ENCODE measurements at places on chromosomes 16 and 17. TPM values are rescaled to one million over a fixed set of nuclear protein-coding genes. Genes with fewer than 3 reads are reported as not detected.
A peak's percentile ranks its signal among the peaks of the same experiment; 100 is the strongest.

DNA sequence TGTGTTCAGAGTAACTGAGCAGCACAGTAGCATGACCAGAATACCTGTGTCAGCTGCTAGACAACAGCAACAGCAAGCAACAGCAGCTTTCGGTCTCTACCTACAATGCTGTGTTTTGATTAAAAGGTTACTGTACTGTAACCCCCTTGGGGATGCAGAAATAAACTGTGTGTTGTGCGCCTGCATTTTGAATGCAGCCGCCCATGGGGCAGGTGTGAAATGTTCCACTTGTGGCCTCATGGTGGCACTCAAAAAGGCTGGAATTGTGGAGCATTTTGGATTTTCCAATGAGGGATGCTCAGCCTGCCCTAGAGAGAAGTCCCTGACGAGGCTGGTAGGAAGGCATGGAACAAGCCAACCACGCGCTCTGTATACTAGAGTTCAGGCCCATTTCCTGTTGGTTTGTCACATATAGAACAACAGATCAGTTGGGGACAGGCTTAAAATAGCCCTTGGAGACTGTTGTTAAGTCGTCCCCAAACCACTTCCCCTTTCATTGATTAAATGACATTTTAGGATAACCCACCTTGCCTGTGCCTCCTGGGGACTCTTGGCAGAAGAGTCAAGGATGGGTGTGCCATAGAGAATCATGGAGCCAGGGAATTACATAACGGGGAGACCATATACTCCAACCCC is 27.1 kb downstream of the SCPEP1 start:
- DNase-seq, result peak; percentile 31

LIMD2 gene
- total RNA-seq, result 8.5 TPM

- no peak for DNase-seq
These were observed 11.0 kb downstream of the AIPL1 start for GRCh38 chr17:6423931-6424330.

DNA sequence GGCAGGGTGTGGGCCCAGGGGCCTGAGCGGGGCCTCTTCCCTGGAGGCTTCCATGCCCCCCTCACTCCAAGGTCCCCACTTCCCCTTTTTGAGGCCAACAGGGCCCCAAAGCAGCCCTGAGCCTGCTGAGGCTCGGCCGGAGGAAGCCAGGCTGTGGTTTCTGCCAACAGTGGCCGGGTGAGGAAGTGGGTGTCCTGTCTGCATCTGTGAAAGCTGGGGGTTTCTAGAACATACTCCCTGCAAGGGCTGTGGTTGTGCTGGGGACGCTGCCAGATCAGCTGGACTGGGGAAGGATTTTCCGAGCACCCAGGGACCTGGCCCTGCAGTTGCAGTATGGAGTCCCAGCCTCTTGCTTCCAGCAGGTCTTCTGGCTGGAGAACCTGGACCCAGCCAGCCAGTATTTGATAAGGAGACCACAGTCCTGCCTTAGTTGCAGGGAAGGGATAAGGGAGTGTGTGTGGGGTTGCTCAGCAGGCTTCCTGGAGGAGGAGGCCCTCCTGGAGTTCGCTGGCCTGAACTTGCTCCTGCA is 15.7 kb downstream of the ADCY7 start:
- DNase-seq, result peak; percentile 68

INO80E gene
- total RNA-seq, result 61.4 TPM

SEC14L5 gene
- total RNA-seq, result 1.4 TPM

DNA sequence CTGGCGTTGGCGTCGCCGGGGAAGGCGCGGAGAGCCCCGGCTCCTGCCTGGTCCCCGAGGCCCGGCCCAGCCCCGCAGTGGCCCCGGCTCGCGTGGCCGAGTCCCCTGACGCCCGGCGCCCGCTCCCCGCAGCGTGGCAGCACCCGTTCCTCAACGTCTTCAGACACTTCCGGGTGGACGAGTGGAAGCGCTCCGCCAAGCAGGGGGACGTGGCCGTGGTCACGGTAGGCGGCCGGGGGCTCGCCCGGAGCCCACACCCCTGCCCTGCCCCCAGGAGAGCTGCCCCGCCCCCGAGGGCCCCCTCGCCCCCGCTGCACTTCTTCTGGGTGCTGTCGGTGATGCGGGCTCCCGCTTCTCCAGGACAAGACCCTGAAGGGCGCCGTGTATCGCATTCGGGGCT is 466 bp downstream of the WDR90 start:
- no peak for DNase-seq

DNA sequence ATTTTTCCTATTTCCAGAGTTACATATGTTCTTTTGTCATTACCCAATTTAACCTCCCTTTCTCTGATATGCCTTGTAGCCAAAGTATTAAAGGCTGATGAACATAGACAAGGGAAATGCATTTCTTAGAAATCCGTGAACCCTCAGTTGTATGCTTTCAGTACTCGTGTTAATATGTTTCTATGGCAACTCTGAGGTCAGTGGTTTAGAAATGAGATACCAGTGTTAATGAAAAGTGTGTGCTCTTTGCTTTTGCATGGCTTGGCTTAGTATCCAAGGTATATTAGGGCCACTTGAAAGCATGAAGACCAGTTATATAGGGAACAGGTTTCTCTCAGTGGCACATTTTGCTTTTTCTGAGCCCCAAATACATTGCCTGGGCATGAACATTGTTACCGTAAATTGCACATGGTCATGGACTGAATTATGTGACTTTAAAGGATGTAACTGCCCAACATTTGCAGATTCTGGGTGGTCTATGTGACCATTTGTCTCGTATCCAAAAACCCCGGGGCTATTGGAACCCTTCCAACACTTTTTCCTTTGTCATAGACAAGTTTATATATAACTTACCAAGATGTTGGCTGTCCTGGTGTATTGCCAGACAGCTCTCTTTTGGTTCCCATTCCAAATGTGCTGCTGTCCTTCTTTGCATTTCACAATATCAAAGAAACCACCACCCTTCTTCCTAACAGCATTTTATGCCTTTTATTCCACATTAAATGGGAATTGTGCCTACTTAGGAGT is 17.5 kb downstream of the ABHD15 start:
- DNase-seq, result no peak
